HCT116 (cell line): ENCODE measurements at places on chromosomes 6 and 20. TPM values are rescaled to one million over a fixed set of nuclear protein-coding genes. Genes with fewer than 3 reads are reported as not detected.

GRCh38 chr6:136149311-136149710 lies 100.8 kb downstream of the MTFR2 start:
- DNase-seq: no peak

- DNase-seq: no peak
Measured at GRCh38 chr20:20410678-20411077, 42.8 kb downstream of the INSM1 start.

DNA sequence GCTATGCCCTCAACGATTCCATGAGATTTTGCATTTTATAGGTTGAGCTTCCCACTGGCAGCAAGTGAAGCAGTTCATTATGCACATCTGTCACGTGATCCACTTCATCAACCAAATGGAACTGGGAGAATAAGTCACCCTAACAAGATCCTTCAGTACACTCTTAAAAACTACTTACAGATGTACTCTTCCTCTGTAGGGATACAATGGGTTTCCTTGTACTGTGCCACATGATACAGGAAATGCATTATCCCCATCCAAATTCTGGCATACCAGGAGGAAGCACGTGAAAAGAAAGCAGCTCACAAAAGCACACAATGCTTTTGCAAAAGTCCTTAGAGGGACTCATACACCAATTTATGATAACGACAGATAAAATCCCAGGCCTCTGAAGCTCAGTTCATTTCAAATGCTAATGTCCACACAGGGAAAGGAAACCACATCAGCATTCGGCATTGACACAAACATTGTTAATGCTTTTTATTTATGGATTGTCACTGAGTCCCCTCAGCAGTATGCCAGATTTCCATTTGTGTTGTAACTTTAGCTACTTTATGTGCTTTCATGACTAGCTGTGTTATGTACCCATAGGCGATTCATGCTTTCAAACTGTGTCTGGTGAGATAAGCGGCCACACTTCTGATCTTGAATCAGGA lies 58.1 kb upstream of the REV3L start:
- DNase-seq: no peak

DNA sequence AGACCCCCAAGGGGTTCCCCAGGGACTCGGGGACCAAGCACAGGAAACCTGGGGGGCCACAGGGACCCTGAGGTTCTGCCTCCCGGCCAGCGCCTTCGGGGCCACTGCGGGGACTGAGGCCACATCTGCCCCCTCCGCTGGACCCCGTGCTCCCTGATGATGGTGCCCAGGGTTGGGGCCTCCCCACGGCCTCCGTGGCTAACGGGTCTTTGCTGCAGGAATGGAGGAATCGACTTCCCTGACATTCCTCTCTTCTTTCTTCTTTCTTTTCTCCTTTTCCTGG lies 330.2 kb downstream of the TAF4 start:
- DNase-seq: no peak

GRCh38 chr20:5402903-5403531 lies 86.3 kb upstream of the PROKR2 start:
- DNase-seq: no peak

DNA sequence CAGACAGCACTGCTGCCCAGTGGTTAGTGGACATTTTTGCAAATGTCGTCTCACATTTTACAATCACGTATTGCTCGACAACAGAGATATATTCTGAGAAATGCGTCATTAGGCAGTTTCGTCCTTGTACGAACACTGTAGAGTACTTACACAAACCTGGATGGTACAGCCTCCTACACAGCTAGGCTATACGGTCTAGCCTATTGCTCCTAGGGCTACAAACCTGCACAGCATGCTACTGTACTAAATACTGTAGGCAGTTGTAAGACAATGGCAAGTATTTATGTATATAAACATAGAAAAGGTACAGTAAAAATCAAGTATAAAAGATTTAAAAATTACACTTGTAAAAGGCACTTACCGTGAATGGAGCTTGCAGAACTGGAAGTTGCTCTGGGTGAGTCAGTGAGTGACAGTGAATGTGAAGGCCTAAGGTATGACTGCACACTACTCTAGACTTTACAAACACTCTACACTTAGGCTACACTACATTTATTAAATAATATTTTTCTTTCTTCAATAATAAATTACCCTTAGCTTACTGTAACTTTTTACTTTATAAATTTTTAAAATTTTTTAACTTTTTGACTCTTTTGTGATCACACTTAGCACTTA lies 43.1 kb downstream of the ALDH5A1 start:
- no peak for DNase-seq

GRCh38 chr6:133339543-133340384 lies 98.6 kb downstream of the EYA4 start:
- no peak for DNase-seq

GRCh38 chr6:4636191-4636880 lies 139.9 kb upstream of the CDYL start:
- no peak for DNase-seq

GRCh38 chr6:136191606-136192312 lies 58.4 kb downstream of the MTFR2 start:
- no peak for DNase-seq

- peak; percentile 94 for DNase-seq
Measured at GRCh38 chr6:105326833-105327770, 75.8 kb downstream of the PREP start.

DNA sequence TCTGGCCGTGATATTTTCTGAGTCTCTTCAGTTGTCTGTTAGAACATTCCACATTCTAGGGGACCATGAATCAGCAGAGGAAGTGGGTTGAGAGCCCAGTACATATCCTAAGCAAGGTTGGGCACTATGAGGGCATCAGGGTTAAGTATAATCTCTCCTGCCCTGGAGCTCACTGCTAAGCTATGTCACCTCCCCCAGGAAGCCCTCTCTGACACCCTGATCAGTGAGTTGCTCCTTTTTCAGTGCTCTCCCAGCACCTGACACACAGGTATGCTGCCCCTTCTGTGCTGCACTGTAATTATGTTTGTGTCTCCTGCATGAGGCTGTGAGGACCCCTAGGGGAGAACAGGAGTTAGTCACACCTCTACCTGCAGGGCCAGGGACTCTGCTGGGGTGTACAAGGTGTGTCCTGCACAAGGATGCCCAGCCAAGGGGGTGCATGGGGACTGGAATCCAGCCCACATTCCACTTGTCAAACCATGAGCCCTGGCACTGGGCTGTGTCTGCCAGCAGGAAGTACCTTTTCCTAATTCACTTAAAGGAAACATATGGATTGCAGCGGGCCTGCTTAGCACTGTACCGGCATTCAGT lies 3.9 kb downstream of the RAB44 start:
- no peak for DNase-seq

GRCh38 chr6:135852746-135853145 lies 1.2 kb downstream of the PDE7B start:
- no peak for DNase-seq

The PRPH2 gene
- total RNA-seq: not detected

The C6orf58 gene
- 0.20 TPM for total RNA-seq

The RNF114 gene
- 66.8 TPM for total RNA-seq

The NQO2 gene
- 82.9 TPM for total RNA-seq

The HFE gene
- 9.8 TPM for total RNA-seq

The SLC29A1 gene
- total RNA-seq: 67.6 TPM

The SLC17A1 gene
- total RNA-seq: not detected
